ENCODE measurements at places on chromosomes 16 and 17. TPM values are rescaled to one million over a fixed set of nuclear protein-coding genes. Genes with fewer than 3 reads are reported as not detected.

GRCh38 chr17:6589266-6589946 is 33.1 kb upstream of the PITPNM3 start:
- no peak for DNase-seq

GRCh38 chr17:47221154-47221553 is 12.0 kb downstream of the MYL4 start:
- no peak for DNase-seq

DNA sequence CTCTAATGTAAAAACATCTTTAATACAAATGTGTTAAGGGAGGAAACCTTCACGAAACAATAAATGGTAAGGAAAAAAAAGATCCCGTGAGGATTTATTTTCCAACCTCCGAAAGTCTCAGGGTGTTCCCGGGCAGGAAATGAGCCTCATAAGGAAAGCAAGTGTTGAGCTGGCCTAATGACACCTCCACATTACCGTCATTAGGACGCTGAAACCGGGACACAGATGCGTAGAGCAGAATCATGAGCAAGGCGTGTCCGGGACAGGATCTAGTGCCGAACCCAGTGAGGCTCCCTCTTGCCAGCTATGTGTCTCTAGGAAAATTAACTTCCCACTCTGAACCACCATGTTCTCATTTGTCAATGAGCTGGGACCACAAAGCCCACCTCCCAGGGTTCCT is 22.7 kb upstream of the CYTH1 start:
- DNase-seq = no peak

DNA sequence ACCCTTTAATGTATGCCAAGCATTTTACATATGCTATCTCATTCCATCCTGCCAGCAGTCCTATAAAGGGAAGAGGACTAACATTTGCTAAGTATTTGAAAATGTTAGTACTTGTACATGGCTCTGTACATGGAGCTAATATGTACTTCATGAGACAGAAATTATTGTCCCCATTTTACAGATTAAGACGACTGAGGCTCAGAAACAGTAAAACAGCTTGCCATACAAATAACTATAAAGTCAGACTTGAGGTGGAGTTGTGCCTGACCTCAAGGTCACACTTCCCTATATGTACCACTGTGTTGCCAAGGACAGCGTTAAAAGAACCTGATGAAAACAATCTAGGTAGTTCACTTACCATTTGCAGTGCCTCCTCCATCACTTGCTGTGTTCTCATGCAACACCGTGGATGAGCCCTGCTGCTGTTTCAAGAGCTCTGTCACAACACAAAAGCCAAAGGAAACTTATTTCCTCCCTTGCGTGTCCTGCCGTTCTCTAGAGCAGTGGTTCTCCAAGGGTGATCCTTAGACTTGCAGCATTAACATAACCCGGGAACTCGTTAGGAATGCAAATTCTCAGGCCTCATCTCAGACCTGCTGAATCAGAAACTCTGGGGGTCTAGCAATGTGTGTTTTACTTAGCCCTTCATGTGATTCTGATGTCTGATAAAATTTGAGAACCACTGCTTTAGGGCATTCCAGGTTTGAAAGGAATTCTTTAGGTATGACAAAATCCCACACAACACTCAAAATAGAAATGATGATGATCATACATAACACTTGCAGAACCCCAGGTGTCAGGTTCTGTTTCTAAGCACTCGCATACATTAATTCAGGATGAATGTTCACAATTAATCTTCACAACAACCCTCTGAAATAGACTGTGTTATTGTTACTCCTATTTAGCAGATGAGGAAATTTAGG is 51.2 kb upstream of the MTMR4 start:
- DNase-seq = no peak

DNA sequence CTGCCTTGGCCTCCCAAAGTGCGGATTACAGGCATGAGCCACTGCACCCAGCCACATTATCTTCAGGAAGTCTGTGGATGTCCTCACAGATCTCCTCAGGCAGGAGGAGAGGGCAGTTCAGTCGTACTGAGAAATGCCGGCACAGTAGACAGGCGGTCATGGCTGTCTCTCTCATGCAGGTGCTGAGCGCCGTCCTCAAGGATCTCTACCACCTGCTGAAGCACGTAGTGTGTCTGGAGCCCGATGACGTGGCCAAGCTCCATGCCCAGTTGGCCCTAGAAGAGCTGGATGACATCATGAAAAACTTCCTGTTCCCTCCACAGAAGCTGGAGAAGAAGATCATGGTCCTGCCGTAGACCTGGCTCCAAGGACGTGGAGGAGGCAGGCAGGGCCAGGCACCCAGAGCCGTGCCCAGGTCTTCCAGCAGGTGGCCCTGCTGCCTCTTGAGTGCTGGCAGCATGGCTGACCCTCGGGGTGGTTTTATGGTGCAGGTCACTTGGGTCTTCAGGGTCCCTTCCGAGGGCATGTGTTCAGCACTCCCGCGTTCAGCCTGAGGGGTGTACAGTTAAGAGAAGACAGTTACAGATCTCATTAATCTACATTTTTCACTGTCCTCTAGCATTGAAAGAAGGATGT is 22.0 kb upstream of the HAS3 start:
- DNase-seq = no peak

KRTAP4-11 gene
- total RNA-seq = not detected

GRCh38 chr17:58605986-58606385 is 85.9 kb downstream of the TEX14 start:
- no peak for DNase-seq

- no peak for DNase-seq
These were observed 5.9 kb downstream of the PROCA1 start for GRCh38 chr17:28705728-28706334.

DHRS7C gene
- not detected for total RNA-seq

GRCh38 chr17:51647826-51648225 is 387.5 kb downstream of the UTP18 start:
- no peak for DNase-seq

CHST4 gene
- total RNA-seq = not detected

GRCh38 chr17:19464031-19465026 is 53.3 kb downstream of the RNF112 start:
- no peak for DNase-seq

GRCh38 chr17:79691931-79692330 is 38.8 kb upstream of the ENPP7 start:
- DNase-seq = no peak

DNA sequence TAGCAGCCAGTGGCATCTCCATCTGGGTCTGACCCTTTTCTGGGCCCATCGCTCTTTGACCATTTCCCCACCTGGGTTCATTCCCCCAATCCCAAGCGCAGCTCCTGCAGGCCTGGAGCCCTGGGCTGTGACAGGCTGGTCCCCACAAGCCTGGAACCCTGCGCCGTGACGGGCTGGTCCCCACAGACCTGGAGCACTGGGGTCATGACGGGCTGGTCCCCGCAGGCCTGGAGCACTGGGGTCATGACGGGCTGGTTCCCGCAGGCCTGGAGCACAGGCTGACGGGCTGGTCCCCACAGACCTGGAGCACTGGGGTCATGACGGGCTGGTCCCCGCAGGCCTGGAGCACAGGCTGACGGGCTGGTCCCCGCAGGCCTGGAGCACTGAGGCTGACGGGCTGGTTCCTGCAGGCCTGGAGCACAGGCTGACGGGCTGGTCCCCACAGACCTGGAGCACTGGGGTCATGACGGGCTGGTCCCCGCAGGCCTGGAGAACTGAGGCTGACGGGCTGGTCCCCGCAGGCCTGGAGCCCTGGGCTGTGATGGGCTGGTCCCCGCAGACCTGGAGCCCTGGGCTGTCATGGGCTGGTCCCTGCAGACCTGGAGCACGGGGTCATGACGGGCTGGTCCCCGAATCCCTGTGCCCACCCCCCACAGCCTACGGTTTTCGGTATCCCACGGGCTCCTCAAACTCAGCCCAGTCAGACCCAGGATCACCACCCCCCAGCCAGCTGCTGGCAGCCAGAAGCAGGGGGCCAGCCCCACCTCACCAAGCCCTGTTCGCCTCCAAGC is 16.6 kb downstream of the TMC6 start:
- no peak for DNase-seq

DNA sequence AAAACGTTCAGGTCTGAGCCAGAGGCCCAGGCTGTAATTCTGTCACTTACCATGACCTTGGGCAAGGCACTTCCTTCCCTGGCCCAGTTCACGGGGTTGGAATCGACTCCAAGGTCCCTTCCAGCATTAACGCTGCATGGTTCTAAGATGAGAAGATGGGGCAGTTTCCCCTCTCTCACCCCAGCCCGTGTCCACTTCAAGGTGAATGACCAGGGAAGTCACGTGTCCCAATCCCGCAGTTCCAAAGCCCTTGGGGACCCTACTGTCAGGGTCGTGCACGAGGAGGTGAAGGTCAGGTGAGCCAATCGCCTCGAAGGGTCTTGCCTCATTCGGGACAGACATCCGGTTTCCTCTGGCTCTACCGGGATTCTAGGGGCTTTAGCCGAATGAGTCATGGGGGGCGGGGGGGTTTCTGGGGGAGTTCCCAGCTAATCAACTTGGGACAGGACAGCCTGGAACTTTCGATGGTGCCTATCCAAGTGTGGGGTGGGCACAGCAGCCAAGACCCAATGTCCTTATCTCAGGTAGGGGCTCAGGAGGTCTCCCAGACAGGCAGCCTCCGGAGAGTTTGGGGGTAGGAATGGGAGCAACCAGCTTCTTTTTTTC is 762 bp upstream of the CSF3 start:
- DNase-seq = no peak
